ENCODE measurements at places on chromosomes 2 and 18.

GRCh38 chr18:3710712-3711301 lies 260.8 kb downstream of the TGIF1 start:
- DNase-seq, result no peak

DNA sequence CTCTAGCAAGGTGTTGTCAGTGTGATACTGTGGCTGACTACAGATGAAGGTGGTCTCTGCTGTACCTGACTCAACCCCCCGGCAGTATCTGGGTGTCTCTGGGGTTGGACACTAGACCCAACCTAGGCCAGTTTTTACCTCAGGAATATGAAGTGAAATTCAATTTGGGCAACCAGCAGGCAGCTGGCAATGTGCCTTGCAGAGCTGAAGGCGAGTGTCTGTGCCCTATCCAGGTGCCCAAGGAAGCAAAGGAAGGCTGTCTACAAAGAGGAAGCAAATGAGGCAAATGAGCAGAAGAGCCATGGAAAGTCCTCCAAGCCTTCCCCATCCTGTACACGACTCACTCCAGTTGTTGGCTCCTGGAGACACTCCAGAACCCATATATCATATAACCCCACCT lies 264.6 kb upstream of the AGAP1 start:
- DNase-seq, result no peak

GRCh38 chr2:68475576-68475975 lies 8.2 kb downstream of the APLF start:
- DNase-seq, result no peak

GRCh38 chr2:140064243-140064642 lies 1284.1 kb upstream of the NXPH2 start:
- DNase-seq, result no peak

- peak; percentile 84 for DNase-seq
Measured at GRCh38 chr2:227766373-227766883, 20.7 kb downstream of the SCYGR8 start.

DNA sequence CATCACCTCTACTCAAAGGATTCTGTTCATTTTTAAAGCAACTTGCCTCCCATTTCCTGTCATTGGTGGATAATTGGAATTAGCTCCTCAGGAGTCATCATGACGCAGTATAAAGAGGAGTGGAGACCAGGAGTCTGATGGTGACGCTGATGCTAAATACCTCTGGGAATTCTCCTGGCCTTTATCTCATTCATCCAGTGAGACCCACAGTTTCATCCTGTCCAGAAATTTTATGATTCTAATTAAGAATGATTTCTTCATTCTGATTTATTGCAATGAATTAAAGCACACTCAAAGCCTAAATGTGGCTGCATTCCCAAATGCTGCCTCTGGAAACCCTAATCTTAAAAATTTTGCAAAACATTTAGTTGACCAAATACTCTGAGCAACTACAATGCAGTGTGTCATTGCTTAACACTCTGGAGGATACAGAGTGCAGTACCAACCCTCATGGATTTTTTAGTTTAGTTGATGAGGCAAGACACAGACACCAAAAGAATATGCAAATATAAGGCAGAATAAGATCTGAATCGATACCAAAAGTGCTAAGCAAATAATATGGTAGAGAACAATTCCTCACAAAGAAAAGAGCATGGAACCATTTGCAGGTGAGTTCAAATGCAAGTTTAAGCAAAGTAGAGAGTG lies 236.2 kb downstream of the ETAA1 start:
- no peak for DNase-seq

GRCh38 chr18:24740829-24741228 lies 280.4 kb downstream of the HRH4 start:
- no peak for DNase-seq

DNA sequence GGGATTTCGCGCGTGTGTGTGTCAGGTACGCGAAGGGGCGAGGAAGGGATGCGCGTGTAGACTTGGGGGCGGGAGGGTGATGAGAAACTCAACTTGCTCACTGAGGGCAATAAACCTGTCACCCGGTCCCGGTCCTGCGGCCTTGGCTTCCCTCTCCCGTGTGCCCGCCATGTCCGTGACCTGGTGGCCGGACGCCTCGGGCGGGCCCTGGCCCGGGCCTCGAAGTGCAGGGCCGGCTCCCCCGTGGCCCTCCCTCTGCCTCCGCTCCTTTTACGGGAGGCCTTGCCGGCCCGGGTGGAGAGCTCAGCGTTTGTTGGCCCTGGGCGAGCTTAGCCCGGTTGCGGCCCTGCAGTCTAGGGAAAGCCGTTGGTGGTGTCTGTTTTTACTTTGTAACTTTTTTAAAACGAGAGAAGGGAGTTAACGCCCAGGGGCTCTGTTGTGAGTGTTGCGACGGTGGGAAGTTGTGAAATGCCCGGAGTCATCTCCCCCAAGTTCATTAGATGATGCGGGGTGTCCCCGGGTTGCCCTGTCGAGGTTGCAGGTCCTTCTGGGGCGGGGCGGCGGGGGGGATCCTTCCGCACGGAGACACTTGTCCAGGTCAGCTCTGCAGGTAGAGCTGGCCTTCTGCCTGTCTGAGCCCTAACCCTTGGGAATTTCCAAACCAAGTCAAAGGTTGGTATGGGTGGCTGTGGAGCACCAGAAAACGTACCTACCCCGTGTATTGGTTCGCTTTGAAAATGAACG lies 883 bp downstream of the SMCHD1 start:
- DNase-seq, result peak; percentile 87

DNA sequence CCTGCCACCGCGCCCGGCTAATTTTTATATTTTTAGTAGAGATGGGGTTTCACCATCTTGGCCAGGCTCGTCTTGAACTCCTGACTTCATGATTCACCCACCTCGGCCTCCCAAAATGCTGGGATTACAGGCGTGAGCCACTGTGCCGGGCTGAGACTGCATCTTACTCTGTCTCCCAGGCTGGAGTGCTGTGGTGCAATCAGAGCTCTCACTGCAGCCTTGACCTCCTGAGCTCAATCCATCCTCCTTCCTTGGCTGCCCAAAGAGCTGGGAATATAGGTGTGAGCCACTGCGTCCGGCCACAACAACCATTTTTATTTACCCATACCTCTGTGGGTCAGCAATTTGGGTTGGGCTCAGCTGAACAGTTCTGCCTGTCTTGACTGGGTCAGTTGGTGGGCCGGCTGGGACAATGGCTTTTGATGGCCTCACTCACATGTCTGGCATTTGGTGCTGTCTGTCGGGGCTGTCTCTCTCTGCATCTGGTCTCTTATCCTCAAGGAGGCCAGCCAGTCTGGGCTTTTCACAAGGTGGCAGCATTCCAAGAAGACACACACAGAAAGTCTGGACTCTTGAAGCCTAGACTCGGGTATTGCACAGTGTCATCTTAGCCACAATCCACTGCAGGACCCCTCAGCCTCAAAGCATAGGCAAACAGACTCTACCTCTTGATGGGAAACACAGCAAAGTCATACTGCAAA lies 116.8 kb upstream of the GATA6 start:
- no peak for DNase-seq

GRCh38 chr2:54915101-54915500 lies 135.2 kb downstream of the RTN4 start:
- DNase-seq, result no peak

DNA sequence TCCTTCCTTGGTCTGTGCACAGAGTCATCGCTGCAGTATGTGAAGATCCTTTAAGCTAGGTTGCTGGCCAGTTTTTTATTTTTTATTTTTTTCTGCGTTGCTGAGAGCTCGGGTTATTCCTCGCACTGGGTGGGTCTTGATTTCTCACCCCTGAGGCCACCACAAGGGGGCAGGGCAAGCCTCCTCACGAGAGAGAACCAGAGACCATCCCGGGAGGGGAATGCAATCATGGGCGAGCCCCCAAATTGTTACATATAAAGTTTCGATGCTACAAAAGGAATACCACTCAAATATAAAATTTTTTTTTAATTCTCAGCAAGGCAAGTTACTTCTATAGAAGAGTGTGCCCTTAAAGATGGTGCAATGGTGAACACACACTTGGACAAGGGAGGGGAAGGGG lies 24.9 kb downstream of the HTR2B start:
- no peak for DNase-seq

GRCh38 chr2:37098416-37099118 lies 14.2 kb downstream of the GPATCH11 start:
- no peak for DNase-seq

GRCh38 chr2:241780939-241781569 lies 4.4 kb downstream of the GAL3ST2 start:
- DNase-seq, result no peak

GRCh38 chr2:240231838-240232244 lies 91.4 kb upstream of the OTOS start:
- DNase-seq, result no peak

- DNase-seq, result no peak
Measured at GRCh38 chr2:156907806-156908205, 349.7 kb upstream of the GALNT5 start.

- DNase-seq, result no peak
Measured at GRCh38 chr2:157304811-157305722, 20.6 kb downstream of the ERMN start.

GRCh38 chr2:137444970-137445369 lies 519.3 kb upstream of the HNMT start:
- no peak for DNase-seq

DNA sequence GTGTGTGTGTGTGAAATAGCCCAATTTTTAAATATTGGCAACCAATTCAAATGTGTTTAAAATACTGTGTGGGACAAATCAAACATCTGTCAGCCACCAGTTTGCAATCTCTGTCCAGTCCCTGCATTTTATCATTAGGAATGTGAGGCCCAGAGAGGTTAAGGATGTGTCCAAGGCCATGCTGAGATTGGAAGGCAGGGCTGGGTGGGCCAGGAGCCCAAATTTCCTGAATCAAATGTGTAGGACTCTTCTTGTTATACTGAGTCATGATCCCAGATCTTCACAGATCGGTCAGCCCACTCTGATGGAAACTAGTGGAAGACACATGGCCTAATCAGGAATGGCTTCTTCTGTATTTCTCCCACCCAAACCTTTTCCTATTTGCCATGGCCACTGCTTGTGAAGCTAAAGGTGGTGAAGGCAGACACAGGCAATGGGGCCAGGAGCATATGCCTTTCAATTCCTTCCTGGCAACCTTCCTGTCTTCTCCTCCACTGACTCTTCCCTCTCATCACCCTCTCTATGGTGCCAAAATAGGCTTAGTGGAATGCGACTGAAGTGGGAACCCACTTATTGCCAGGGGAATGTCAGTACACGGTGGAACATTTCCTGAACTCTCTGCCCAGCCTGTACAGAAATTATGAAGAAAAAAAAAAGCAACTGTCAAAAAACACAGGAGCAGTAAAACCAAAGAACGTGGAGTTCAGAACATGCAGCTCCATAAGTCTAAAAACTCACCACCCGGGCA lies 35.5 kb downstream of the ZEB2 start:
- DNase-seq, result no peak

DNA sequence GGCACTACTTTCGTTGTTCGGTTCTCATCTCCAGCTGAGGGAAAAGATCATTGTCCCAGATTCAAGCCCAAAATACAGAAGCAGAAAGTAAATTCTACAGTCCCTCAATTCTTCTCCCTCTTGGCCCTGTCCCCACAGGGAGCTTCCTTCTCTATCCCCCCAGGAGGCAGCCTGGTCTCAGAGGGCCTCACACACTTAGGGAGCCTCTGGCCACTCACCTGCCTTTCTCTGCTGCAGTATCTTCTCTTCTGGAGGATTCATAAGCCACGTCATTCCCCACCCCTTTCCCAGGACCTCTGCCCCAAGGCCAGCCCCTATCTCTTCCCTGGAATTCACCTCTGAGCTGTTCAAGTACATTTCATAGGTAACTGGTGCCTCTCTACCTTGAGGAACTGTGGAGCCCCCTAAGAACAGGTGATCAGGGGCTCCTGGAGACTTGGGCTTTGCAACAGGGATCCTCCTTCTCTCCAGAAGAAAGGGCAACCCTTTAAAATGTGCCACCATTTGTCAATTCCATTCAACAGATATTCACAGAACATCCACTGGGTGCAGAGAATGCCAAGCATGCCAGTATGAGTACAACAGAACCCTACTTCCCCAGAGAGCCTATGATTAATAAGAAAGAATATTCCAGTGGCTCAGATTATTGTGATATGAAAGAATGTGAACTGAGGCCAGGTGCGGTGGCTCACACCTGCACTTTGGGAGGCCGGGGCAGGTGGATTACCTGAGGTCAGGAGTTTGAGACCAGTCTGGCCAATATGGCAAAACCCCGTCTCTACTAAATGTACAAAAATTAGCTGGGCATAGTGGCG lies 72.9 kb downstream of the CIB4 start:
- DNase-seq, result no peak

DNA sequence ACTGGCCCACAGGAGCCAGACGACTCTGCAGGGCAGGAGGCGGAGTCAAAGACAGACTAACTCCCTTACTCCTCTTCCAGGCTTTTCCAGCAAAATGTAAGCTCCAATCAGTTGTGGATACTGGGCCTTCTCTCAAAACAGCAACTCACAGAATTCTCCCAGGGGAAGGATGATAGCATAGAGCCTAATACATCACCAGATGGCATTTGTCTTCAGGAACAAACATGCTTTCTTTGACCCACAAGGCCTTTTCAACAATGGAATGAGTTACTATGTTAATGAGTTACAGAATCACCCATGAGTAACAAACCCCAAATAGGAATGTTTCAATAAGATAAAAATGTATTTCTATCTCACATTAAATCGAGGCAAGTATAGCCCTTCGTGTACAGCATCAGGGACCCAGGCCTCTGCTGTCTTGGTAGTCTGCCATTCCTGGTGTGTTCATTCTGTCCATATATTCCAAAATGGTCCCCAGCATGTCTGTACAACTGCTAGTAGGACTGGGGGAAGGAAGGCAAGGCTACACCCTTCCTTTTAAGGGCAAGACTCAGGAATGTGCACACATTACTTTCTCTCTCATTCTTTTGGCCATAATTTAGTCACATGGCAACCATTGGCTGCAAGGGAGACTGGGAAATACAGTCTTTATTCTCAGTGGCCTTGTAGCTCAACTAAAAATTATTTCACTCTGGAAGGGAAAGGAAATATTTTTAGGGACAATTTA lies 76.4 kb downstream of the BOD1L2 start:
- no peak for DNase-seq

GRCh38 chr2:42794271-42795046 lies 2.1 kb upstream of the HAAO start:
- DNase-seq, result no peak

DNA sequence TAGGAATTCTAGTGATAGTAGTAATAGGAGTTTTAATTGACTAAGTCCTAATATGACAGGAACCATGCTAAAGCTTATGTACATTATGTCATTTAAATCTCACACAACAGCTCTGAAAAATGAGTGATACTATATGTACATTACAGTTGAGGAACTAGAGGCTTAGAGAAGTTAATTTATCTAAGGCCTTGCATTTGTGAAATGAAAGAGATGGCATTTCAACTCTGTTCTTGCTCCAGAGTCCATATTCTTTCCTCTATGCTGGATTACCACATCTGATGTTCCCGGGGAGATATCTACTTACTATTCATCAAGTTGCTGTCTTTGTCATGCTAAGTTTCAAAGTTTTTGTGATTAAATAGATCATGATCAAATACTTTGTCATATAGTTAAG lies 5.7 kb downstream of the AGPS start:
- DNase-seq, result no peak

DNA sequence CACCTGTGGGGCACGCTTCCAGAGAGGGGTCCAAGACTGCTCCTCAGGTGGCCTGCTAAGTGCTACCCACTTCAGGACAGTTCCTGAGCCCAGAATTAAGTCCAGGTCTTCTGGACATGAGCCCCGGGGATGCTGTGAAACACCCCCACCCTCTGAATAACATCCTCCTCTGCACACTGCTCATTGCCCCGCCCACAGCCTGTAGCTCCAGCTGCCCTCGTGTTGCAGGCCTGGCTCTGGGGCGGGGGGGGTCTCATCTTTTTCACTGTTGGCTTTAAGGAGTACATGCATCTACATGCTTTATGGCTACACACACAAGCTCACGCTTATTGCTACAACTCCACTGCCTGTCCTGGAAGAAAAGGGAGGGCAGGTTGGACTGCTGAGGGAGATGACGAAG lies 92.8 kb downstream of the PTGR3 start:
- peak; percentile 38 for DNase-seq

Measured in coronary artery (tissue), 2 donors.